ENCODE measurements at places on chromosomes 7 and 10.
A peak's percentile ranks its signal among the peaks of the same experiment; 100 is the strongest.

- DNase-seq = no peak
Measured at GRCh38 chr10:126380352-126381076, 7.8 kb downstream of the ADAM12 start.

DNA sequence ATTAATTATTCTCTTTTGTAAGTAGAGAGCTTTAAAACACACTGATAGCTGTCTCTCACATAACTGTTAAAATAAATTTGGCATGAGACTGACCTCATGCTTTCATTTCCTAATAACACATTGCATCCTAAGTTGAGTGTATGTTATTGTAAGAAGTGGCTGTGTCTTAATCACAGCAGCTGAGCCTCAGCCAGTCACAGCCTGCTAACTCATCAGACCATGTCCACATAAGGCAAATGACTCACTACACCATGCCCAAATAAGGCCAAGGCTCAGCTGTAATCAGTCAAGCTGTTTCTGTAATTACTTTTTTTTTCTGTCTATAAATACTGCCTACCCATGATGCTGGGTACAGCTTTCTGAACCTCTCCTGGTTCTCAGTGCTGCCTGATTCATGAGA, 860.9 kb downstream of the XPNPEP1 start:
- no peak for DNase-seq

DNA sequence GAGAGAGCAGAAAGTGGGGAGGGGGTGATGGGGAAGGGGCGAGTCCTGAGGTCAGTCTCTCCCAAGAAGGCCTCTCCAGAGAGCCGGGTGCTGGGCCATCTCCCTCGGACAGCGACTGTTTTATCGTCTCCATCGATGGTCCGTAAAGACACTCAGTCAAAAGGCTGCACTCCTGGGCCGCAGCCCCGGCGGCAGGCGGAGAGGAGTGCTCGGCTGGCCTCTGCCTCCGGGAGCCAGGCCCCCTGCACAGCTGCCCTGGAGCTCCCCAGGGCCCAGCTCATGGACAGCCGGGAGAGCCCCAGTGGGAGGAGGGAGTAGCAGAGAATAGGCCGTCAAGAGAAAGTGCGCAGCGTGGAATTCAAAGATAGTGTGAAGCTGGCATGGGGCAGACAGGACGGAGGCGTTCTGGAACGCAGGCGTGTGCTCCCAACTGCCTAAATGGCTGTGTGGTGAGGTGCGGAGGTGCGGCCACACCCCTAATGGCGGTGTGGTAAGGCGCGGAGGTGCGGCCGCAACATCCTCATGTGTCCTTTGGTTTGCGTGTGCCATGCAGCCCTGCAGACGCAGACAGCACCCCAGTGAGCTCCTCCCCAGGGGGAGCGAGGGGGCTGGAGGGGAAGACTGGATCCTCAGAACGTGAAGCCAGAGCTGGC, 477.5 kb upstream of the FOXK1 start:
- DNase-seq = no peak

- no peak for DNase-seq
Measured at GRCh38 chr7:76047305-76047810, 442 bp downstream of the STYXL1 start.

DNA sequence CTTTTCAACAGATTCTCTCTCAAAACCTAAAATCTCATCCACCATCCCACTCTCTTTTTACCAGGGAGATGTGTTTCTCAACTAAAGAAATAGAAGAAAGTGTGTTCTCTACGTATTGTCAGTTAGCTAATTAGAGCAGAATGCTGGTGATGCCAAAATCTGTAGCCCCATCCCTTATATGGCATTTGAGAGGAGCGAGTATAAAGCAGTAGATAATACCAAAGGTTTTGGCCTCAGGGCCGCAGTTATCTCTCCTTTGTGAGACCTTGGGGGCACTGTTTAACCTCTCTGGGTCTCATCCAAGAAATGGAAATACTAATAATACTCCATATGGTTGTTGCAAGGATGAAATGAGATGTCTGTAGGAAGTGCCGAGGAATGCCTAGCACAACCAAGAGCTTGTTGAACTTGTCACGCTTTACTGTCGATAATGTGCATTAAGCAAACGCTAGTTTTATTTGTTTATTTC, 456 bp upstream of the DLD start:
- no peak for DNase-seq

- no peak for DNase-seq
Measured at GRCh38 chr7:30188811-30189210, 54.0 kb downstream of the MTURN start.

- DNase-seq = peak; percentile 18
Measured at GRCh38 chr10:114824391-114824790, 2.8 kb downstream of the FHIP2A start.

GRCh38 chr10:75552171-75552570, 120.7 kb downstream of the LRMDA start:
- no peak for DNase-seq

DNA sequence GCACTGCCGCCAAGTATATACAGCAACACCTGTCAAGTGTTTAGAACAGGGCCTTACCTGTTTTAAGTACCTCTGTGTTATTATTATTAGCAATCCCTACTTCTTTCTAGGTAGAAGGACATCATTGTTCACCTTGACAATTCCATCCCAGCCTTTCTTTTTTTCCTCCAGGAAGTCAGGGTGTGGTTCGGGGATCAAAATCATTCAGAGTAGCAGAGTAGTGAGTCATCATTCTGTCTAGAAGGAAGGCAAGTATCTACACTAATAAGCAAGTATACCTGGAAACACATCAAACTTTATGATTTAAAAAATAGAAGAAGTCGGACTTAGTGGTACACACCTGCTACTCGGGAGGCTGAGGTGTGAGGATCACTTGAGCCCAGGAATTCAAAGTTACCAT, 25.5 kb upstream of the CAPZA2 start:
- no peak for DNase-seq

DNA sequence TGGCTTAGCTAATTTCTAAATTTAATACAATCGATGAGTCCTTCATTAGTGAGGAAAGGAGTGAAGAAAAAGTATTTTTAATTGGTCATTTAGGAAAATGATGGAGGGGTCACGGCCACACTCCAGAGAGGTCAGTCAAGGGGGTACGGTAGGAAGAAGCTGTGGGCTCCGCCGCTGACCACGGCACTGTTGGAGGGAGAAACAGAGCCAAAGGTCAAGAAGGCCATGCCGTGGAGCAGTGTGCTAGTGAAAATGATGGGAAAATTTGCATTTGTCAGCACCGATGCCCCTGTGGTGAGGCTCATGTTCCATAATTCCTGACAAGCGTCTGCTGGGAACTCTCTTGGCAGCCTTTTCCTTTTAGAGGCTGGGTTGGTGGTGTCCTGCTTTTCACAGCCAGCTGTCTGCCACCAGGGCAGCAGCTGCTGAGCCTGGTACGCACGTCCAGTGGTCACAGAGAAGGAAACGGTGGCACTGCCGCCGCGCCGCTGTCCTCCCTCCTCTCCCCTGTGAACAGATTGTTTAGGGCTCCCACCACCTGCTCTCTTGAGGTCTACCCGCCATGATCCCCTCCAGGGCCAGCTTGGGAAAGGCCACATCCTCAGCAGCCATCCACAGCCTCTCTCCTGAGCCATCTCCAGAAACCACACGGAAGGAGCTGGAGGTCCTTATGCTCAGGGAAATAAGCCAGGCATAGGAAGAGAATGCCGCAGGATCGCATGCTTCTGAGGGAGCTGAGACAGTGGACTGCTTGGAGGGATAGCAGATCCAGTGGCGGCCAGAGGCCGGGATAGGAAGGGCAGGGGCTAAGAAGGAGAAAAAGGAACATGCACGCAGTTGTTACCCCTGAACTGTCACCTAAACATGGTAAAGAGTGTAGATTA, 263.7 kb upstream of the PPP2R2D start:
- DNase-seq = no peak

- DNase-seq = peak; percentile 5
Measured at GRCh38 chr7:111558991-111559390, 3.3 kb downstream of the IMMP2L start.

DNA sequence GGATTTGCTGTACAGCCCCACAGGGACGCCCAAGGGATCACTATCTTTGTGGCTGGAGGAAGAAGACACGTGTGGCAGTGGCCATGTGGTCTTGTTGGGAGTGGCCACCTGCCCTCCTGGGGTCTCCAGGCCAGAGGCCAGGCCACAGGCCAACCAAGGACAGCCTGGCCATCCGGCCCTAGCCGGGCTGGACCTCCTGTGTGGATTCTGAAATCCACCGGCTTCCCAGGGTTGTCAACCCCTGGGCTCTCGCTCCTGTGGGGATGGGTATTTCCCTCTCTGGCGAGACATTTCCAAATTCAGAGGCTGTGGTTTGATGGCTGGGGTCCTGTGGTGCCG, 31.5 kb upstream of the CFAP46 start:
- DNase-seq = no peak

DNA sequence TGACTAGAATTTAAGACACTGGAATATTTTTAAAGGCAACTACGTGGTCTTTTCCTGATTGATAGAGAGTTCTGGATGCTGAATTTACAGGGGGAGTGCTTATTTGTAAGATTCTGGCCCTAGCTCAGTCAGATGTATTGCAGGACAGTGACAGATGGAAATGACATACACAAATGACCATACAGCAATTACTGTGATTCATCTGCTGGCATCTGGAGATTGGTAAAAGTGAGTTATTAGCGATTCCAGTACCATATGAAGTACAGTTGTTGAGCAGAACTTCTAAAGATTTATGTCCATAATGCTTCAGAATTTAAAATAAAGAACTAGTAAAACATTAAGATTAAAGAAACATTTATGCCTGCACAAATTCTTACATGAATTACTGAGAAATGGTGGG, 243.2 kb downstream of the CRPPA start:
- DNase-seq = no peak

- DNase-seq = no peak
Measured at GRCh38 chr10:133212853-133213494, 17.0 kb upstream of the UTF1 start.

DNA sequence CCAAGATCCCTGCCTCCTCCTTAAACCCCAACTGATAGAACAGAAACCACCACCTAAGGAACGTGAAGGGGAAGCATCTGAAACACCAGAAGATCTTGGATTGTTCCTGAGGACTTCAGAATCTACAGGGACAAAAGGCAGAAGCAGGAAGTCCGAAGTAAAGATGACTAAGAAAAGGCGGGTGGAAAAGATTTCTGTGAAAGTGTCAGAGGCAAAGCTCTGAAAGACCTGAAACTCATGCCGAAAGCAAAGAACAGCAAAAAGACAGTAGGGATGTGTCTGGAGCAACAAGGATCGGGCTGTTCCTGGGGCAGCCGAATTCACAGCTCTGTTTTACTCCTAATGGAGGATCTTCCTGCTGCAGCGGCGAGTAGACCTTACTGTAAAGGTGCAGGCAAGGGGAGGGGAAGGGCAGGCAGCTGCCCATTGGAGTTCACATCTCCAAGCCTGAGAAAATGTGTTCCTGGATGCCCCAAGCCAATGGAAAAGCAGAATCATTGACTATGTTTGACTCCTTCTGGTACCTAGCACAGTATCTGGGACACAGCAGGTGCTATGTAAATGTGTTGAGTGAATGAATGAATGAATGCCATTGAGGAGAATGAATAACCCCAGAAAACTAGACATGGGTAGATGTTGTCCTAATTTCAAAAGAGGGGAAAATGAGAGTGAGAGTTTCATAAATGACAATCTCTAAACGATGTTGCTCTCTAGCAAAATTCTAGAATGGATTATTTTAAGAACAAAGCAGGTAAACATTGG, 40.4 kb downstream of the PDIA4 start:
- peak; percentile 38 for DNase-seq

DNA sequence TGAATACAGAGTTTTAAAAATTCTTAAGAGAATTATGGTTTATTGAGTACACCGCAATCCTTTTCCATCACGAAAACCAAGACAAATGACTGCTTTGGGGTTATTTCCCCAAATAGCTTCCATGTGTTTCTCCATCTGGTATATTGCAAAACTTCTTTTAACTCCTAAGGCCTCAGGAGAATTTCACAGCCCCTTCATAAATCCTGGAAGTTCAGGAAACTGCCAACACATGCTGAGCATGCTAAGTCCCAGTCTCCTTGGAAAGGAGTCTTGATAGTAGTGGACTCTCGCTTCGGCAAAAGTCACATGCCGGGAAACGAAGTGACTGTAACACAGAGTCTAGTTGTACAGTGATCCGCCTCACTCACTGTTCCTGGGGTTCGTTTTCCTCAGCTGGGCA, 88.1 kb upstream of the RSU1 start:
- no peak for DNase-seq

- no peak for DNase-seq
Measured at GRCh38 chr7:13231216-13231615, 543.8 kb downstream of the ARL4A start.

GRCh38 chr10:34549001-34549400, 266.1 kb downstream of the PARD3 start:
- no peak for DNase-seq

Measured in activated CD4-positive, alpha-beta T cell treated with anti-CD3 and anti-CD28 coated beads, Interleukin-10, Interleukin-2, amounts not matched to agents 100 ng/mL and 50 ng/mL, durations not matched to agents 16 hours and 8 hours (primary cell).